ENCODE measurements at places on chromosomes 5 and 9.

GRCh38 chr5:56818450-56819037 is 3.2 kb downstream of the MAP3K1 start:
- no peak for DNase-seq

DNA sequence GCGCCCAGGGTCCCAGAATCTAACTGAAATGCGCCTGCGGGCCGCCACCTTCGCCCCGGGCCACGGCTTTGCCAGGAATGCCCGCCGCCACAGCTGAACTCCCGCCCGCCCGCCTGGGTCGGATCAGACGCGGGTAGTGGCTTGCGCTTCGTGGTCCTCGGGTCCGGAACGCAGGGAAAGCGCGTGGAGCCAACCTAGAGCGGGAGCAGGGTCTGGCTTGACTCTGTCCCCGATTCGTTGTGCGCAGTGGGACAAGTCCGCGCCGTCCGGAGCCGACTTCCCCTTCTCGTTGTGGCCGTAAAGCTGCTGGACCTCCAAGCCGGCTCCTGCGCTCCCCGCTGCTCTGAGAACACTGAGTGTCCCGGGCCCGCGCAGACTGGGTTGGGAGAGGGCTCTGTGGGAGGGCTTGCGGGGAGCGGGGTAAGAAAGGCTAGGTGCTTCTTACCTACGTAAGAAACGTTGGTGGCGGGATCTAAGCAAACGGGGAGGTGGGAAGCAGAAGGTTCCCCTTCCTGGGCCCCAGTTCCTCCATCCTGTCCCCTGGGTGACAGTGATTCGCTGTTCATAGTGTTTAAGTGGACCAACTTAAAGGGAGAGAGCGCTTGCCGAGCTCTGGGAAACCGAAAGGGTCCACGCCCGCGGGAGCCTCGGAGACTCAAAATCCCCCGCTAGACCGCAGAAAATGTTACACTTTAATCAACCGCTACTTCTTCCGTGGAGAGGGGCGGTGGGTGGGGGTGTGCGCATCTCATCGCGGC is 4.4 kb upstream of the FOXE1 start:
- no peak for DNase-seq

DNA sequence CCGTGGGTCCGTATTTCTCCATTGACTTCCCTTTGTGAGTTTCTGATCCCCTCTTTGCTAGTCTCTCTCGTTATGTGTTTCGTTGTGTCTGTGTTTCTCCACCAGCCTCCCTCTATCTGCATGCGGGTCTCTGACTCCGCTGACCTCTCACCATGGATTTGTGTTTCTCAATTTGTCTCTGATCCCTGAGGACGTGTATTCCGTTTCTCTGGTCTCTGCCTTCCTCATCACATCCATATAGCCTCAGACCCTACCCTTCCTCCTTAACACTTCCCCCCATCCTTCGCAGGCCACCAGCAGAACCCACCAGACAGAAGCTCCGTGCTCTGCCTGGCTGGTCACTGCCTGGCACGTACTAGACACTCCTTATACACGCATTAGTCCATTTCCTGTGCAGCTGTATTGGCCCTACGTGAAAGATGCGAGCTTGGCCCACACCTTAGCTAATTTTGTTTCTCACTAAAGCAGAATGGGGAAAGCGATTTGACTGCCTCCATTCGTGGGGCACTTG is 631 bp downstream of the B4GALT7 start:
- no peak for DNase-seq

DNA sequence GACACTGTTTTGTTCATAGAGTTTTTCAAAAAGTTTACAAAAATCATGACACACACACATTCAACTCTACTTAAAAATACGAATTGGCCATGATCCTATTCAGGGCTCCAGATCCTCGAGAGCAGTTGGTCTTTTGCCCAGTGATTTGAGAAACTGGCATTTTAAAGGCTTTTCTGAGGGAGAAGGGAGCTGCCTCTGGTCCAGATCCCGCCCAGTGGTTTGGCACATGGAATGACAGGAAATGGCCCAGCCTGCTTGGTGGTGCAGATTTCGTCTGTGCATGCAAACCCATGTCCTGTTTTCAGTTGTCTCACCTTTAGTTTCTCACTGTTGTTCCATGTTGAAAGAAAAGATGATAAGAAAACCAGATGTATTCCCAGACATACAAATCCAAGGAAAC is 3.6 kb downstream of the CAMK4 start:
- DNase-seq = no peak

GRCh38 chr5:36360307-36360706 is 58.6 kb upstream of the RANBP3L start:
- DNase-seq = no peak

Data from amniotic stem cell (primary cell).